EL (cell line): ENCODE measurements at places on chromosomes 5 and 9.

DNA sequence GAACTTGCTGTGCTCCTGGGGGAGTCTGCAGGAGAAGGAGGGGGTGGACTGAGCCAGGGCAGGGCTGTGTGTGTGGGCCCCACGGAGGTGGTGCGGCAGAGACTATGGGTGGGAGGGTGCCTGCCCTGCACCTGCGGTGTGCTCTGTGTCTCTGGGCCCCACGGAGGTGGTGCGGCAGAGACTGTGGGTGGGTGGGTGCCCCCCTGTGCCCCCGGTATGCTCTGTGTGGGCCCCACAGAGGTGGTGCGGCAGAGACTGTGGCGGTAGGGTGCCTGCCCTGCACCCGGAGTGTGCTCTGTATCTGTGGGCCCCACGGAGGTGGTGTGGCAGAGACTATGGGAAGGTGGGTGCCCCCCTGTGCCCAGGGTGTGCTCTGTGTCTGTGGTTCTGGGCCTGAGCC, 103.7 kb downstream of the EHMT1 start:
- DNase-seq: no peak

DNA sequence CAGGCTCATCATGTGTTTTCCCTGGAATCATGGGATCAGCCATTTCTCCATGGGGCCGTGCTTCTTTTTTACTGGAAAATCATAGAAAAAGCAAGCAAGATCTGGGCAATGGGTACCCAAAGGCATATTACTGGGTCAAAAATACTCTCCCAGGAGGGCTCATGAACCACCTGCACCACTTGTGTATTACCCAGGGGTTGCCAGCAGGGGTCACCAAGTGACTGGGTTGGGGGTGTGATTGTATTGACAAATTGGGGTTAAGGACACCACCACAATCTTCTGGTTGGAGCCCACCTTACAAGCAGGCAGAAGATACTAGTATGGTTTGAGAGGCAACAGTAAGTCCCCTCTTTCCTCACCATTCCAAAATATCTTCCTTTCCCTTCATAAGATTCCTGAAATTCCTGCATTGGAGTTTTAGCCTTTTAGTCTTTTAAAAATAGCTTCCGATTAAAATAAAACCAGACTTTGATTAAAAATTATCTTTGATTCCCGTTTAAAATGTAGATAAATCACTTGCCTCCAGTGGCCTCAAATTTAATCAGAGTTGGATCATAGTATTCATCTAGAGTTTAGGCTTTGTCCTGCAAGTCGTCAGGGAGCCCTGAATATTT, 603.3 kb downstream of the KIF4B start:
- DNase-seq: no peak

DNA sequence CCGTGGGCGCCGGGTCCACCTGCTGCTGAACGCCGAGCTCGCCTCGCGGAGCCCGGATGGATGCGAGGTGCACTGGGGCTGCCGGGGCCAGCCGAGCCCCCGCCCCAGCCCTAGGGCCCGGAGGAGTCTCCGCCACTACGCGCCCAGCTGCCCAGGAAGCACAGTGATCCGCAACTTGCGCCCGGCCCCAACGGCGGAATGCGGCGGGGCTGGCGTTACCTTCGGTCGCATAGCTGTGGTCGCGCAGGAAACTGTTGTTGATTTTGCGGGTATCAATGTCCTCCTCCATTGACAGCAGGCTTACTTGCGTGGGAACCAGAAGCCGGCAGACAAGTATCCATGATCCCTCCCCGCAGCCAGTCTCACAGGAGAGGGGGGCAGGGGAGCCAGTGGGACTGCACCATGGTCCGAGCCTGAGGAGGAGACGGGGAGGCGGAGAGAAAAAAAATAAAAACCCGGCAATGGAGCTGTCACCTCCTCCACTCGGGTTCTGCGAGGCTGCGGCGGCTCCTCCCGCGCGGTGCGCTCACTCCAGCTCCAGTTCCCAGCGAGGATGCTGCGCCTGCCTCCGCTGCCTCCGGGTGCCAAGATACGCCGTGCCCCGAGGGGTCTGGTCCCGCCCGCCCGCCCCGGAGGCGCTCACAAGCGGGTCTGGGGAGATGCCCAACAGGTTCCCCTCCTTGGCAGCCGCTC, 628 bp downstream of the PPP2R2B start:
- DNase-seq: peak; percentile 21

DNA sequence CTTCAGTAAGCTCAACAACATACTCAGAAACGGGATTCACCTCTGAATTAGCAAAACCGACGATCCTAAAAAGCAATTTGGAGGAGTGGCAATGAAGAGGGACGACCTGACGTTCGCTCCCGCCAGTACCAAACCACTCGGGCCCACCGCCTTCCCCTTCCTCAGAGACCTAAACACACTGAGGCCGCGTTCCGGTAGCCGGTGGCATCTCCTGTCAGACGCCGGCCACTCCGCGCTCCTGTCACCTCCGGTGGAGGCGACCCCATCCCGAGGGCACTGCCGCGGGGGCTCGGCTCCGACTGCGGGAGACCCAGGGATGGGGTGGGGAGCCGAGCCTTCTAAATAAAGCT, 617 bp downstream of the PPP6C start:
- DNase-seq: peak; percentile 15

DNA sequence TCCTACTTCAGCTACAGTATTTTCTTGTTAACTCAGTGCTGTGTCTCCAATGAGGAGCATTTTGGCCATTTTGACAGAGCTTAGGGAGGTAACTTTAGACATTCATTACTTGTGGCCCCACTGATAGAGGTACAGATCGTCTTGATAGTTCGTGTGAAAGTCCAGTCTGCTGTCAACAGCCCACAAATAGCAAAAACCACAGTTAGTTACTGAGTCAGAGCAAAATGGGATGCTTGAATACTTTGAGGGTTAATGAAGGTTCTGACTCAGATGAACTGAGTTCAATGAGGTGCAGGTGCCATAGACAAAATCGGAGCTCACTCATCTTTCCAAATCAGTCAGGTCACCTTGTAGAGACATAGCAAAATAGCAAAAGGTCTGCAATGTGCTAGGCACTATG, 163.1 kb upstream of the TLE4 start:
- DNase-seq: peak; percentile 65

DNA sequence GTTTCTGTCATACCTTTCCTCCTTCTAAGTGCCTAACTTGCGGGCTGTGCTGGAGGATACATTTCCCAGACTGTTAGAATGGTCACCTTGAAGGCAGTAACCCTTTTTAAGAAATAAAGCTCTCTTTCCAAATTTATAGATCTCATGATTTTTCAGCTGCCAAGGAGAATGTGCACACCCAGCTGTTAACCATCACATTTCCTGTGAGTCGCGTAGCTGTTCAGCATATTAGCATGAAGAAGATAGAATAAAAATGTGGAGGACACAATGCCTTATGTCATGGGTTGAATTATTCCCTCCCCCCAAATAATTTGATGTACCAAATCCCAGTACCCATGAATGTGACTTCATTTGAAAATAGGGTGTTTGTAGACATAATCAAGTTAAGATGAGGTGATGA, 729.4 kb downstream of the MTRR start:
- DNase-seq: no peak
